ENCODE measurements at places on chromosomes 12 and 14. TPM values are rescaled to one million over a fixed set of nuclear protein-coding genes. Genes with fewer than 3 reads are reported as not detected.

CPNE6 gene
- not detected for total RNA-seq

DCN gene
- 0.90 TPM for total RNA-seq

FAM181A gene
- not detected for total RNA-seq

GNB3 gene
- total RNA-seq = not detected

EML5 gene
- 1.3 TPM for total RNA-seq

RIN3 gene
- total RNA-seq = 289 TPM

DNA sequence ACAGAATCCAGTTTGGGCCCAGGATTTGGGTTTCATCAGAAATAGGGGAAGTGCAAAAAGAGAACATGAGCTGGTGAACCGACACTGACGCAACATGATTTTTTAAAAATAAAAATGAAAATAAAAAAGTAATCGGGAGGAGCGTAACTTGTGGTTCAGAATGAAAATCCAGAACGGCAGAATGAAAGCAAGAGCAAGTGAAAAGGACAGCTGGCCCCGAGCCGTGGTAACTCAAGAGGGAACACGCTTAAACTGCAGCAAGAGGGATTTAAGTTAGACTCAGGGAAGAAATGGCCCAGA lies 1.6 kb downstream of the SLC6A12 start:
- peaks cover 9% of the 10 kb centered on the region for H3K4me1 ChIP-seq
- no peak overlapping the region for H3K4me3 ChIP-seq
- H3K36me3 ChIP-seq = no peaks in the 10 kb centered on the region
- DNase-seq = no peak
- no peaks in the 10 kb centered on the region for H3K27me3 ChIP-seq

DNA sequence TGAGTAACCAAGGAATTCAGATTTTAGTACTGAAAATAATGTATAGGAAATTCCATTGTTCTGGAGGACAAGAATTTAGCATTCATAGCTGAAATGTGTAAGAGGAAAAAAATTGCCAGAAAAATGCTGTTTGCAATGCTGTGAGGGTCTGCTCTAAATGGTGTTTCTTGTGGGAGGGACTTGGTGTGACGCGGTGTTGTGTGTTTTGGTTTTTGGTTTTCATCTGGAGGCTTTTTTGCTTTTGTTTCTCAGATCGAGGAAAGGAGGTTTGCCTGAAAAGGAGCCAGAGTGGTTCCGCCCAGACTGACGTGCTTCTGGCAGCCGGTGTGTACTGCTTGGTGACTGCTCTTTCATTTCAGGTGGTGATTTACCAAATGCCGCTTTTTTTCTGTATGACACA lies 211.8 kb upstream of the HMGA2 start:
- H3K27ac ChIP-seq = no peak overlapping the region
- H3K4me3 ChIP-seq = no peak overlapping the region
- H3K27me3 ChIP-seq = no peaks in the 10 kb centered on the region
- no peak for DNase-seq
- no peaks in the 10 kb centered on the region for H3K36me3 ChIP-seq

DNA sequence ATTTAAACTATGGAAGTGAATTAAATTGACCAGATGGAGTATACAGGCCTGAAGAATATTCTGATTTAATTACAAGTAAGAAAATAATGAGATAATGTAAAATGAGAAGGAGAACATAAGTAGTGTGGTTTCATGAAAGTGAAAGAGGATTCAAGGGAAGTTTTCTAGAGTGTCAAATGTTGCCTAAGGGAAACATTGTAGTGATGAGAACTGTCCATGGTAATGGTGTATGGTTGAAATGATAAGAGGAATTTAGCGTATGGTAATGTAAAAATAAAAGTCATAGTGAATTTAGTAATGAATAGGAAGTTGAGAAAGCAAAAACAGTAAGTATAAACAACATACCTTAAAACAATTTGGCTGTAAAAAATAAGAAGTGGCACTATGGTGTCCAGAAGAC lies 1954.6 kb upstream of the FLRT2 start:
- H3K4me3 ChIP-seq = no peak overlapping the region
- H3K27ac ChIP-seq = no peak overlapping the region
- H3K4me1 ChIP-seq = no peaks in the 10 kb centered on the region
- no peaks in the 10 kb centered on the region for H3K27me3 ChIP-seq

- no peak for DNase-seq
- no peaks in the 10 kb centered on the region for H3K36me3 ChIP-seq
- H3K4me1 ChIP-seq = no peaks in the 10 kb centered on the region
Measured at GRCh38 chr14:92341791-92342190, 18.8 kb downstream of the SLC24A4 start.

DNA sequence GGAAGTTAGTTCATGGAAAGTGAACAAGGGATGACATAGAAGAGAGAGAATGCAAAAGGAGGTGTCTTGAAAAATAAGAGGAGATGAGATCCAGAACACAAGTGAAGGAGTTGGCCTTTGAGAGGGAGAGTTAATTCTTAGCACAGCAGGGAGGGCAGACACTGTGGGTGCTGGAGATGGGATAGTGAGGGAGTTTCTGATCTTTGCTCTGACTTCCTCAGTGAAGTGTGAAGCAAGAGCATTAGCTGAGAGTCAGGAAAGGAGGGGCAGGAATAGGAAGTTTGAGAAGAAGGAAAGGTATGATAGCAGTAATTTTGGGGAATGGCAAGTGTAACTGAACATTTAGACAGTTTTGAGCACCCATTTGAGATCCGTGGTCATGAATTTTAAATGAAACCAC lies 75.8 kb upstream of the COCH start:
- DNase-seq = no peak
- H3K27me3 ChIP-seq = no peaks in the 10 kb centered on the region
- H3K4me3 ChIP-seq = no peak overlapping the region
- H3K27ac ChIP-seq = no peak overlapping the region

- H3K27ac ChIP-seq = no peak overlapping the region
- no peak overlapping the region for H3K4me3 ChIP-seq
- no peaks in the 10 kb centered on the region for H3K4me1 ChIP-seq
- DNase-seq = no peak
- H3K27me3 ChIP-seq = no peaks in the 10 kb centered on the region
Measured at GRCh38 chr12:64525461-64526160, 73.7 kb downstream of the TBK1 start.

DNA sequence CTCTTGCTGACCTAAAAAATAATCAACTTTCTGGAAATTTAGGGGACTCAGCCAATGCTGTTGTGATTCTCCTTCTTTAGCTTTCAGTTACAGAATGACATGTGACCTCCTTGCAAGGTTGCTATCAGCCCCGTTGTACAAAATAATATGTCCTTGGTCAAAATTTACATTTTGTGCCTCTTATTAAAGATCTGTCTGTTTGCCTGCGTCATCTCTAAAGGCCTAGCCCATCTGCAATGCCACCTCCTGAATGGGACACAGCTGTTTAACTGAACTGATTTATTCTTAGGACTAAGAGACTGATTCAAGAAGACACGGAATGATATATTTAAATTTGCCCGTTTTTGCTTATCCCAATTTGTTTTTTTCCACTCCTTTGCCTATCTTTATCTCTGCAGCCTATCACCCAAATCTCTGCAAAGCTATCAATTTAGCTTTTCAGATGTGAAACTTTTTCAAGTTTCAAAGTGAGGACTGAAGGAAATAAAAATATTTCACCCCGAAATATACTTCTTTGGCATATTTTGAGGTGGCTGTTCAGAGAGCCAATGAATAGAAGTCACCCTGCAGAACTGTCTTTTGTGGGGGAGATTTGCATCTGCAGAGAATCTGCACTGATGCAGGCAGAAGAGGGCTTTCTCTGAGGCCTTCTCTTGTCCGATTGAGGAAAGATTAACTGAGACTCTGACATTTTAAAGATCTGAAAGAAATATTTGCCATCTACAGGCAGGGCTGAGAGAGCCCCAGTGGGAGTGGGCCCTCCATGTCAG lies 126.0 kb downstream of the VEZT start:
- no peak overlapping the region for H3K4me3 ChIP-seq
- no peak overlapping the region for H3K27ac ChIP-seq
- no peak for DNase-seq
- H3K36me3 ChIP-seq = no peaks in the 10 kb centered on the region

DNA sequence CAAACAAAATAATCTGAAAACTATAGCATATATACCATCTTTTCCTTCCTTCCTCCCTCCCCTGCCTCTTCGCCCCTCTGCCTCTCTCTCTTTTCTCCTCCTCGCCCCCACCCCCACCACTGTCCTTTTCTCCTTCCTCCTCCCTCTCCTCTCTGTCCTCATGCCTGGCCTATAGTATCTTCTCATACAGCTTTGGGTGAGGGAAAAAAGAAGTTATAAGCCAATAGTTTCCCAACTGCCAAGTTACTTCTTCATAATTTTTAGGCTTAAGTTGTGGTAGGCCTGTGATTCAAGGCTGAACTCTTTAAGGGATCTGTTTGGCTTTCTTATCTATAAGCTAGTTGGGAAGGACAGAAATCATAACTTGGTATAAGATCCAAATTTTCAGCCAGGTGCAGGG lies 9.1 kb downstream of the TMED10 start:
- no peak for DNase-seq
- peaks cover 14% of the 10 kb centered on the region for H3K4me1 ChIP-seq
- H3K4me3 ChIP-seq = no peak overlapping the region

- no peak overlapping the region for H3K27ac ChIP-seq
- no peaks in the 10 kb centered on the region for H3K27me3 ChIP-seq
- no peaks in the 10 kb centered on the region for H3K4me1 ChIP-seq
- no peaks in the 10 kb centered on the region for H3K36me3 ChIP-seq
- DNase-seq = no peak
- no peak overlapping the region for H3K4me3 ChIP-seq
Measured at GRCh38 chr12:103884316-103884715, 43.3 kb upstream of the NT5DC3 start.
